Tibial nerve (tissue), 4 donors: ENCODE measurements at places on chromosomes 5 and 9. TPM values are rescaled to one million over a fixed set of nuclear protein-coding genes. Genes with fewer than 3 reads are reported as not detected.

Gene CFAP77
- total RNA-seq: not detected

Gene CCNJL
- total RNA-seq: 1.5 TPM

Gene TLX3
- total RNA-seq: not detected

Gene FOXD4
- total RNA-seq: not detected

Gene ALDH1A1
- total RNA-seq: 86.4 TPM

Gene TNC
- total RNA-seq: 139 TPM

Gene PRUNE2
- total RNA-seq: 50.4 TPM

Gene MCTP1
- total RNA-seq: 28.7 TPM

Gene CYLC2
- not detected for total RNA-seq

Gene SCGB3A2
- total RNA-seq: not detected

Gene CD14
- total RNA-seq: 81.0 TPM

Gene PPP3R2
- total RNA-seq: not detected

Gene DOK3
- total RNA-seq: 11.1 TPM

Gene IFNK
- total RNA-seq: not detected

Gene TMEM252
- total RNA-seq: not detected

Gene RIMOC1
- total RNA-seq: 12.3 TPM

Gene PCDHGA8
- total RNA-seq: 5.5 TPM

Gene PCDHGA7
- total RNA-seq: 7.6 TPM

Gene PCDHB8
- total RNA-seq: 3.5 TPM

Gene TMOD1
- total RNA-seq: 30.0 TPM

Gene SLC34A3
- total RNA-seq: not detected

Gene FGF1
- total RNA-seq: 131 TPM

Gene RFX3
- 12.6 TPM for total RNA-seq

Gene PCDHB3
- total RNA-seq: 4.5 TPM

Gene LRRC19
- total RNA-seq: not detected

Gene HSD17B3
- total RNA-seq: 1.3 TPM

Gene PCDHGB2
- 11.4 TPM for total RNA-seq

Gene TAF11L10
- not detected for total RNA-seq

Gene TRIM7
- total RNA-seq: 10.2 TPM

Gene ENHO
- 13.9 TPM for total RNA-seq

Gene HARS1
- total RNA-seq: 49.0 TPM

Gene FOXD4L3
- total RNA-seq: not detected

Gene PDE6A
- total RNA-seq: not detected

Gene DBH
- total RNA-seq: 0.22 TPM

Gene ELAVL2
- total RNA-seq: not detected

Gene IRX2
- not detected for total RNA-seq

Gene PCDH12
- total RNA-seq: 3.9 TPM

Gene KCNV2
- not detected for total RNA-seq

Gene ENG
- total RNA-seq: 137 TPM

Gene TNFSF8
- 2.6 TPM for total RNA-seq

Gene PTGR1
- 25.7 TPM for total RNA-seq

Gene PLCXD3
- 6.6 TPM for total RNA-seq

Gene EIF4E1B
- total RNA-seq: not detected

Gene GSN
- 4,797 TPM for total RNA-seq

Gene RNF208
- total RNA-seq: 2.0 TPM
